Posterior cingulate gyrus (tissue), 11 donors: ENCODE measurements at places on chromosomes 12 and 14.

GRCh38 chr12:79614730-79615129, 76.0 kb downstream of the PAWR start:
- no peak for DNase-seq

DNA sequence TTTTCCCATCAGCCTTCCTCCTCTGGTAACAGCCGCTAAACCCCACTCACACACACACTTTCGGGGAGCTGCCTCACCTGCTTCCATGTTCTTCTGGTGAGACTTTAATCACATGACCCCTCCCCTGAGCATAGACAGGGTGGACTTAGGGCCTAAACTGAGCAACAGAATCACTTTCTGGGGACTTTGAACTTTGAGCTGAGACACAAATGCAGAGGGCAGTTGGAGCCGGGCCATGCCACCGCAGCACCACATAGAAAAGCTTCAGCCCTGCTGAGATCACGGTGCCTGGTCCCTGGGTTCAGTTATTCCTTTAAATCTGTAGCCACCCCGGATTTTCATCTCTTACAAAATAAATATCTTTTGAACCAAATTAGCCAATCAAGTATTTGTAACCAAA, 18.4 kb upstream of the MAP3K9 start:
- no peak for DNase-seq

DNA sequence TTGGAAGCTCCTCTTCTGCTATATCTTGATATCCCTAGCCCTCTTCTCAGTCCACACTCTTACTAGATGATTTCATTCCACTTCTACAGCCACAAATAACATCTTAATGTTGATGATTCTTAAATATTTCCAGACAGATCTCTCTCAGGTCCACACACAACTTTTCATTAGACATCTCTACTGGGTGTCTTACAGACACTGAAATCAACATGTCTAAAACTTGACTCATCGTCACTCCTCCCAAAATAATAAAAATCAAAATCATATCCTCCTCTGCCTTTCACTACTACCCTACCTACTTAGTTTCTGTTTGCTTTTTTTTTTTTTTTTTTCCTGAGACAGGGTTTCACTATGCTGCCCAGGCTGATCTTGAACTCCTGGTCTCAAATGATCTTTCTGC, 11.9 kb downstream of the PRDM4 start:
- DNase-seq: no peak

DNA sequence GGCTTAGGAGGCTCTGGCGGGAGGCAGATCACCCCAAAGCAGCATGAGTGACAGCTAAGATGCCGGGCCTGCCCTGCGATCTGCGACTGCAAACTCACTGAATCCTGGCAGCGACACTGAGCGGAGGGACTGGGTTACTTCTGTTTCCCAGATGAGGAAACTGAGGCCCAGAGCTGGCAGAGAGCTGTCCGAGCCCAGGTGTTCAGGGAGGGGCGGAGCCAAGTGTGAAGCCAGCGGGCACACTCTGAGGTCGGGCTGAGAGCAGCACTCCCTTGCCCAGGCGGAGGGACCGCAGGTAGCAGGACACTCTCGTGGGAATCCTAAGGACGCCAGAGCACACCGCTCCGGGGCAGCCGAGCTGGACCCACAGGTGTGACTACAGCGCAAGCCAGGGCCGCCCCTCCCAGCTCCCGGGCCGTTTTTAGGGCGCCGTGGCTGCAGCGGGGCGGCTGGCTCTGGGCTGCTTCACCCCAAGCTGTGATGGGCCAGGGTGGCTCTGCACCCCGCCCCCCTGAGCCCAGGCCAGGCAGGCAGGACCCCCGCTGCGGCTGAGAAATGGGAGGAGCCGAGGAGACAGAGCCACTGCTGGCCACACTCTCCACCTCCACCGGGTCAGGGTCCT, 27.4 kb downstream of the MMP17 start:
- DNase-seq: peak; percentile 70

DNA sequence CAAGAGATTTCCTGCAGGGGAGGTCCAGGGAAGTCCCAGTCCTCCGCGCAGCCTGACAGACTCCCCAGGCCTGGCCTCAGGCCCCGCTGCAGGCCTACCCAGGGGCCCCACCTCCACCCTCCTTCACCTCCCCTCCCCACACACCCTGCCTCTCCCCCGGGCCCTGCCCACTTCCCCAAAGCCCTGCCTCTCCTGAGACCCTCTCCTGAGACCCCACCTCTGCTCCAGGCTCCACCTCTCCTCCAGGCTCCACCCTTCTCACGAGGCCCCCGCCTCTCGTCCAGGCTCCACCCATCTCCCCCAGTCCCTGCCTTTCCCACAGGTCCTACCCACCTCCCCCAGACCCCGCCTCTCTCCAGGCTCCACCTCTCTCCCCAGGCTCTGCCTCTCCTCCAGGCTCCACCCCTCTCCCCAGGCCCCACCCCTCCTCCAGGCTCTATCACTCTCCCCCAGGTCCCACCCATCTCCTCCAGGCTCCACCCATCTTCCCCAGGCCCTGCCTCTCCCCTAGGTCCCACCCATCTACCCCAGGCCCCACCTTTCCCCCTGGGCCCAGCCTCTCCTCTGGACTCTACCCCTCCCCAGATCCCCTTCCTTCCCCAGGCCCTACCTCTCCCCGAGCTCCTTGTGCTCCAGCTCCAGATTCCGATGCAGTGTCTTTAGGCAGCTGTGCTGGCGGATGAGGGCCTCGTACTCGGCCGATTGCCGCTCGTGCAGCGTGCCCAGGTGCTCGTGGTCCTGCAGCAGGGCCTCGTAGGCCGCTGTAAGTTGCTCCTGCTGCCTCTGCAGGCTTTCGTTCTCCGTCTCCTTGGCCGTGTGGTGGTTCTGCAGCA, 58.8 kb upstream of the GPR68 start:
- DNase-seq: no peak

GRCh38 chr12:124809391-124809790, 54.3 kb downstream of the SCARB1 start:
- no peak for DNase-seq

DNA sequence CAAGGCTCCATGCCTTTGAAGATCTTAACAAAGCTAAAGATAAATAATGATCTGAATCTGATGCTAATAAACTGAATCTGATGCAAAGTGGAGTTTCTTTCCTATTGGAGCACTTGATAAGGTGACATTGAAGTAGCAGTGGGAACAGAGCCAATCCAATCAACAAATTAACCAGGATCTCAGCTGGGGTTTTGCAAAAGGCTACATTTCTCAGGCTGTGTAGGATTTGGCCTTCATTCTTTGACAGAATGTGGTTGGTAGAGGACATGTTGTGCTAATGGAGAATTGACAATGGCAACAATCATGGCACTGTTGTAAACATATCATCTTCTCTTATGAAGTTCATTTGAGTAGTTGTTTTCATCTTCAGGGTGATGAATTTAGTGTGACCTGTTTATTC, 164.9 kb downstream of the CCDC91 start:
- DNase-seq: no peak

- DNase-seq: no peak
Measured at GRCh38 chr14:98510392-98510791, 761.6 kb downstream of the BCL11B start.

GRCh38 chr14:101027291-101027690, 123.8 kb upstream of the RTL1 start:
- no peak for DNase-seq
